CD8-positive, alpha-beta memory T cell (primary cell): ENCODE measurements at places on chromosomes 16 and 17. TPM values are rescaled to one million over a fixed set of nuclear protein-coding genes. Genes with fewer than 3 reads are reported as not detected.

RBFOX1 gene
- total RNA-seq: not detected

TLCD1 gene
- total RNA-seq: 38.9 TPM

KCTD13 gene
- total RNA-seq: 37.1 TPM

- H3K27me3 ChIP-seq: no peaks in the 10 kb centered on the region
- H3K4me1 ChIP-seq: peaks cover 10% of the 10 kb centered on the region
- no peaks in the 10 kb centered on the region for H3K36me3 ChIP-seq
- peak; percentile 32 for DNase-seq
- H3K27ac ChIP-seq: peak overlapping the region; percentile 47
- peak overlapping the region; percentile 89 for H3K4me3 ChIP-seq
Observed at GRCh38 chr17:44345454-44346026, 438 bp downstream of the GRN start.

GRCh38 chr17:67685351-67685750, 32.4 kb upstream of the NOL11 start:
- no peak overlapping the region for H3K27ac ChIP-seq
- H3K36me3 ChIP-seq: peaks cover 5% of the 10 kb centered on the region
- no peak for DNase-seq
- no peaks in the 10 kb centered on the region for H3K27me3 ChIP-seq
- H3K4me3 ChIP-seq: no peak overlapping the region

DNA sequence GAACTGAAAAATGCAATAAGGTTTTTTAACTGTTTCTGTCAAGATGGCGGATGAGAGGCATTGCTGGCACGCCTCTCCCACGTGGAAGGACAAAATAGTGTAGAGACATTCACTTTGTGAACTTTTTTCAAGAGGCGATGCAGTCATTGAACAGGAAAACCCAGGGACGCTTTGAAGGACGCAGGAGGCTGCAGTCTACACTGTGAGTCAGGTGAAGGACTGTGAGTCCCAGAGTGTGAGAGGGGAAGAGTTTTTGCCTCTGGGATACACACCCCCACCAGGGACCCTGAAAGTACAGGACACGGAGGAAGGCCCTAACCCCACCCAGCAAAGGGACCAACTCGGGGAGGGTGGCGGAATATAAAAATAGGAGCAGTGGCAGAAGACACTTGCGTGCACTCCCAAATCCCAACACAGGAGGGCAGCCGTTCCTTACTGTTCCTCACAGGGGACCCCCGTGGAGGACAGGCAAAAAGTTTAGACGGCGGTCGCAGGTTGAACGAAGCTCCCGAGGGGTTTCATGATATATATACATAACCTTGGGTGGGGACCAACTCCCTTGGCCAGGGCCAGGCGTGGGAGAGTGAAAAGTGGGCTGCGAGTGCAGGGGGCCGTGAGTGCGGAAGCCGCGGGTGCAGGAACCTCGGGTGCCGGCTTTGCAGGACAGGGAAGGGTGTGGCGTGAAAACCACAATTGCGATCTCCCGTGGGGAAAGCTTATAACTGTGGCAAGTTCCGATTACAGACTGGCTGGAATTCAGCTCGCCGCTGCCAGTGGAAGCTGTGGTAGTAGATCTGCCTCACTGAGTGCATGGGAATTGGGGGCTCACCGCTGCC, 82.0 kb upstream of the ALOX12 start:
- H3K4me1 ChIP-seq: peaks cover 5% of the 10 kb centered on the region
- H3K27me3 ChIP-seq: no peaks in the 10 kb centered on the region
- H3K4me3 ChIP-seq: peak overlapping the region; percentile 60
- no peak overlapping the region for H3K27ac ChIP-seq
- H3K36me3 ChIP-seq: no peaks in the 10 kb centered on the region
- peak; percentile 75 for DNase-seq

DNA sequence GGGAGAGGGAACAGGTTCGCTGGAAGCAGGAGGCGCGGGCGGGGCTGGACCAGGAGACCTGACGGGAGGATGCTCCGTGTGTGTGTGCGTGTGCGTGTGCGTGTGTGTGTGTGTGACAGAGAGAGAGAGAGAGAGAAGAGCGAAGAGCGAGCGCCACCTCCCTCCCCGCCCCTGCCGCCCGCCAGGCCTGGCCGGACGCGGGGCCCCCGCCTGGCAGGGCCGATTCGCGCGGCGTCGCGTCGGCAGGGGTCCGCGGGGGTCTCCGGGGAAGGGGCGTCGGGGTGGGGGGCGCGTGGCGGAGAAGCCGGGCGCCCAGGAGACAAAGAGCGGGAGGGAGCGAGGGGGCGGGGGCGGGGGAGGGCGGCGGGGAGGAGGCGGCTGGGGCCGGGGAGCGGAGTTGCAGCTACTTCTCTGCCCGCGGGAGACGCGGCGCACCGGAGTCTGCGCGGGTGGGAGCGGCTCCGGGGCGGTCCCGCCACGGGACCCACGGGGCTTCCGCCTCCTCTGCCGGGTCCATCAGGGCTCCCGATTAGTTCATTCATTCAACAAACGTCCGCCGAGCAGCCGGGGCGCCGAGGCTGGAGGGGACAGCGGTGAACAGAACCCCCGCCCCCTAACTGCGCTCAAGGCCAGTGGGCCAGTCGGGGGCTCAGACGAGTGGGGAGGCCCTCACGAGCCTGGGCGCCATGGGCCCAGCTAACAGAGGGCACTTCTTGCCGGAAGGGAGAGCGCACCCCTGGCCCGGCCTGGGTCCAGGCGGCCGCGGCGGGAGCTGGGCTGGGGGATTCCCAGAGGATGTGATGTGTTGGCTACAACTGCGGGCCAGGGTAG, at the start of gene SAMD14:
TSS of gene SAMD14 (minus strand) at position 433 of the 831 bp plus-strand sequence. CDS start 5,201 bp downstream, outside the sequence.
- peak; percentile 48 for DNase-seq
- peak within 1 kb of the TSS; percentile 41 for H3K4me3 ChIP-seq
- H3K27ac ChIP-seq: no peak within 1 kb of the TSS
- H3K36me3 ChIP-seq: peaks cover 5% of the 10 kb centered on the region

GRCh38 chr17:13197586-13197985, 179.8 kb upstream of the ELAC2 start:
- no peak for DNase-seq
- H3K27me3 ChIP-seq: no peaks in the 10 kb centered on the region
- H3K27ac ChIP-seq: no peak overlapping the region
- no peaks in the 10 kb centered on the region for H3K4me1 ChIP-seq

GRCh38 chr17:53017227-53017626, 805.5 kb upstream of the KIF2B start:
- H3K27ac ChIP-seq: no peak overlapping the region
- H3K27me3 ChIP-seq: no peaks in the 10 kb centered on the region
- no peak overlapping the region for H3K4me3 ChIP-seq
- H3K36me3 ChIP-seq: no peaks in the 10 kb centered on the region
- no peaks in the 10 kb centered on the region for H3K4me1 ChIP-seq
- no peak for DNase-seq

GRCh38 chr16:67999985-68000384, 701 bp upstream of the DPEP2 start:
- peak; percentile 27 for DNase-seq
- peak overlapping the region; percentile 70 for H3K4me3 ChIP-seq
- no peak overlapping the region for H3K27ac ChIP-seq
- H3K36me3 ChIP-seq: no peaks in the 10 kb centered on the region
